ENCODE measurements at places on chromosomes 2 and 18.

- DNase-seq, result no peak
Measured at GRCh38 chr18:64668461-64668962, 519.6 kb upstream of the LINC00305 start.

GRCh38 chr2:223300326-223300725, 248.3 kb downstream of the KCNE4 start:
- no peak for DNase-seq

GRCh38 chr2:139237023-139237422, 456.8 kb upstream of the NXPH2 start:
- DNase-seq, result no peak

GRCh38 chr2:70456585-70457495, 96.8 kb downstream of the TGFA start:
- no peak for DNase-seq

DNA sequence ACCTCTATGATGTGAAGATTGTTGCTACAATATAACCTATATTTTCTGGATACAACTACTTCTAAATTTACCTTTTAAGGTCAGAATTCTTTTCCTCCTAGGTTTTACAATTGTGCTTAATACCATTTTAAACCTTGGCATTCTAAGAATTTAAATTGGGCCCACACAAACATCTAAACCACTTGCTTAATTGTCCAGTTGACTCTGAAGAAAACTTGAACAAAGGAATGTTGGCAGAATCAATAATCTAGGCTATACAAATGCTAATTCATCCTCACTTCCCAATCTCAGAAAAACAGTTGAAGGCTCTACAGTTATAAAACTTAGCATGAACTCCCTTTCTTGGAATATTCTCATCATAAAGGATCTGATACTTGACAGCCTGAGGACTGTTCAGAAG, 84.3 kb downstream of the RPRM start:
- DNase-seq, result no peak

GRCh38 chr2:240956171-240956934, 42.1 kb upstream of the SNED1 start:
- no peak for DNase-seq

DNA sequence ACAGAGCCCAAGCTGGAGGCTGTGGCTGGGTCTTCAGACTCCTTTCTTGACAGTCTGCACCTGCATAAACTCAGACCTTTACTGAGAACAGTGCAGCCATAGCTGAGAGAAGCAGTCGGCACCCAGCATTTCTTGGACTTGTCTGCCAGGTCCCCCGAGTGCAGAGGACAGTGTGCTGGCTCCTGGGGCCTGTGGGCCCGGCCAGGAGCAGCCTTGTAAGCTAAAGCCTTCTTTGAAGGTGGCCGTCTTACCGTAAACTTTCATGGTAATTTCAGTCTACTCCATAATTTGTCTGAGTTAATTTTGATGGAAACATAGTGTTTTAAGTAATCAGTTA, 70.9 kb downstream of the LRRFIP1 start:
- no peak for DNase-seq

GRCh38 chr2:27185331-27186026, 26.4 kb upstream of the ATRAID start:
- DNase-seq, result no peak

- DNase-seq, result no peak
Measured at GRCh38 chr18:3256693-3257626, 5.0 kb upstream of the MYL12B start.

GRCh38 chr2:30765876-30766470, 41.3 kb downstream of the CAPN13 start:
- DNase-seq, result no peak

- DNase-seq, result no peak
Measured at GRCh38 chr18:79542213-79542612, 137.4 kb upstream of the CTDP1 start.

DNA sequence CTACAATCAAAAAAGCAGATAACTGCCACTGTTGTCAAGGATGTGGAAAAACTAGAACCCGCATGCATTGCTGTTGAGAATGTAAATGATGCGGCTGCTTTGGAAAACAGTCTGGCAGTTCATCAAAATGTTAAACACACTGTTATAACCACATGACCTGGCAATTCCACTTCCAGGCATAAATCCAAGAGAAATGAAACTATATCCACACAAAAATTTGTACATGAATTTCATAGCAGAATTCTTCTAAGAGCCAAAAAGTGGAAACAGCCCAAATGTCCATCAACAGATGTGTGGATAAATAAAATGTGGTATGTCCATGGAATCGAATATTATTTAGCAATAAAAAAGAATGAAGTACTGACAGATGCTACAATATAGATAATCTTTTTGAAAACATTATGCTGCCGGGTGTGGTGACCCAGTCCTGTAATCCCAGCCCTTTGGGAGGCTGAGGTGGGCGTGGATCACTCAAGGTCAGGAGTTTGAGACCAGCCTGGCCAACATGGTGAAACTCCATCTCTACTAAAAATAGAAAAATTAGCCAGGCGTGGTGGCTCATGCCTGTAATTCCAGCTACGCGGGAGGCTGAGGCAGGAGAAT, 32.0 kb downstream of the ERCC3 start:
- no peak for DNase-seq

- no peak for DNase-seq
Measured at GRCh38 chr18:70082430-70082829, 123.1 kb downstream of the RTTN start.

- no peak for DNase-seq
Measured at GRCh38 chr18:28712172-28712571, 535.2 kb upstream of the CDH2 start.

- DNase-seq, result no peak
Measured at GRCh38 chr2:32742376-32742775, 114.5 kb downstream of the TTC27 start.
